ENCODE measurements at places on chromosomes 12 and 14. TPM values are rescaled to one million over a fixed set of nuclear protein-coding genes. Genes with fewer than 3 reads are reported as not detected.

- DNase-seq: no peak
Observed at GRCh38 chr12:111066744-111067437, 146.5 kb upstream of the MYL2 start.

GRCh38 chr12:110728628-110729027, 14.1 kb downstream of the PPP1CC start:
- no peak for DNase-seq

GRCh38 chr12:94874518-94875302, 128.8 kb downstream of the NDUFA12 start:
- DNase-seq: no peak

- DNase-seq: no peak
Observed at GRCh38 chr14:64929014-64929359, 13.6 kb downstream of the GPX2 start.

GRCh38 chr12:24721191-24721590, 227.7 kb downstream of the BCAT1 start:
- no peak for DNase-seq

- DNase-seq: no peak
Observed at GRCh38 chr14:35298351-35298750, 6.2 kb downstream of the PSMA6 start.

The YBX3 gene
- total RNA-seq: 90.4 TPM

The GNB3 gene
- total RNA-seq: 21.2 TPM

The INHBC gene
- 0.14 TPM for total RNA-seq
